ENCODE measurements at places on chromosomes 2 and 18.

- peak; percentile 87 for DNase-seq
Measured at GRCh38 chr2:201860636-201861066, 54.3 kb downstream of the CDK15 start.

DNA sequence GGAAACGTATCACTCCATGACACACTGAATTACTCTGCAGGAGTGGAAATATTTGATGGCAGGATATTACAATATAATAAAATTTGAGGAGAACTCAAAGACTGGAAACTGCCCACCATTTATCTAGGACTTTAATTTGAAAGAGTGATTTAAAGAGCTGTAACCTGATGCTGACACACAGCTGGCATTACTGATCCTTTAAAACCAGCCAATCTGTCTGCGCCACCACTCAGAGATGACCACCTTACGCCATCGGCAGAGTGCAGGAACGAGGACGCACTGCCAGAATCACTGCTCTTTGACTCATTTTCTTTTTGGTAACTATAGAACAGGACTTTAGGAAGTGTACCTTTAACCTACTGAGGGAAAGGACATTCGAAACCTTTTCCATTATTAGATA is 114.1 kb downstream of the EPB41L3 start:
- DNase-seq = no peak

GRCh38 chr2:174600349-174600748 is 2.7 kb upstream of the WIPF1 start:
- no peak for DNase-seq

- DNase-seq = peak; percentile 70
Measured at GRCh38 chr2:31140151-31140550, 1.9 kb upstream of the GALNT14 start.

- no peak for DNase-seq
Measured at GRCh38 chr2:200847269-200847668, 17.2 kb downstream of the CLK1 start.

DNA sequence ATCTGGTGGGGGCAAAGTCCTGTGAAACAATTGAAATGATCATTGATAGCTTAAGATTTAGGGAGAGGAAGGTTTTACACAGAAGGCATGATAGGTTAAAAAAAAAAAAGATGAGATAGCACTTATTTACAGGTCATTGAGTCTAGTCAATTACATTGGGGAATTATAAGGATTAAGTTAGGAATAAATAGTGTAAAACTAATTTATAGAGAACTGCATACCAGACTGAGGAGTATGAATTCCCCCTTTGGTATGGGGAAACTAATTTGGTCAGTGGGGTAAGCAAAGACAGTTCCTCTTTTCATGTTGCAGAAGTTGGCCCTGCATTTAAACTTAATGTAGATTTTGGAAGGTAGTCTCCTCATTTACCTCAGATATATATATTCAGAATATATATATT is 10.8 kb downstream of the GLS start:
- no peak for DNase-seq

DNA sequence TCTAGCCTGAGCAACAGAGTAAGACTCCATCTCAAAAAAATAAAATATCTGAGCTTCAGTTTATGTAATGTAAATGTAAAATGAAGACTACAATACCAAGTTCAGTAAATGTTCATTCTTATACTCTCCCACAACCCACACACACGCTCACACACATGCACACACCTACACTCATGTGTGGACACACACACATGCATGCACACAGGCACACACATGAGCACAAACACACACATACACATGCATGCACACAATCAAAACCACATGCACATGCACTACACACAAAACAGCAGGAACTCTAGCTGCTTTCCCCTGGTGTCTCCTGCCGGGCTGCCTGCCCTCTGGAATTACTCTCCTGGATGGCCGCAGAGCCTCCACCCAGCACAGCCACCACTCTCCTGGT is 90.6 kb downstream of the GFPT1 start:
- DNase-seq = no peak

GRCh38 chr2:158841850-158842249 is 46.7 kb downstream of the DAPL1 start:
- peak; percentile 77 for DNase-seq

GRCh38 chr2:152523091-152523490 is 188.1 kb downstream of the FMNL2 start:
- peak; percentile 70 for DNase-seq

DNA sequence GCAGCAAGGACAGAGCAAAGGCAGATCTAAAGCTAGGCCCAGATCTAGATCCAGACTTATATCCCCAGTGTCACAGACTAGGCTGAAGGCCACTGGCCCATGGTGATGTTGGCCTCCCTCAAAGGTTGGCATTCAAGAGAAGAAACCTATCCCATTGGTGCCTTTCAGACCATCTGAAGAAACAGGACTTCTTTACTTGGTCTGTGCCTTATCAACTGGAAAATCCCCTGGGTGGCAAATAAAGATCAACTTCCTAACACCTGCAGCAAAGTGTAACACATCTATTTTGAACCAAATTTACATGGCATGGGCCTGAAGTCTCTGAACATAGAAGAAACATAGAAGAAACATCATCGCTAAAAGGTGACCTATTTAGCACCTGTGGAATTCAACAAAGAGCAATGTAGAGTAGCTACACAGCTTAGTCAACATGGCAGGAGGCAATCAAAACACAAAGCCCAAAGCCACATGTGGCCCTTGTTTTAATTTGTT is 35.8 kb downstream of the METTL4 start:
- DNase-seq = no peak

GRCh38 chr2:9417725-9418124 is 5.6 kb downstream of the ITGB1BP1 start:
- no peak for DNase-seq

DNA sequence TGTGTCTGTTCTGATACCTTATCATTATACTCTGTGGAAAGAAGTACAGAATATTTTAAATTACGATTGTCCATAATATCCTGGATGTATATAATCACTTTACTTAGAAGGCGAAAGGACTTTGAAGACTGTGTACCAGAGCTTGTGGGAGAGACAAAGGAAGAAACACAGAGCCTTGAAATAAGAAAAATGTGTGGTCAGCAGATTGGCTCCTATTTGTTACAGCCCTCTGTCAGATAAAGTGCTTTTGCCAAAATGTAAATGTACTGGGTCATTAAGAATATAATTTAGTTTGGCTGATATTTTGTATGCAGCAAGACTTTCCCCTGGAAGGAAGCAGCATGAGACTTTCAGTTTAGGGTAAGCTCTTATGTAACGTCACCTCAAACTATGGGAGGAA is 443.1 kb downstream of the CCDC85A start:
- DNase-seq = no peak

DNA sequence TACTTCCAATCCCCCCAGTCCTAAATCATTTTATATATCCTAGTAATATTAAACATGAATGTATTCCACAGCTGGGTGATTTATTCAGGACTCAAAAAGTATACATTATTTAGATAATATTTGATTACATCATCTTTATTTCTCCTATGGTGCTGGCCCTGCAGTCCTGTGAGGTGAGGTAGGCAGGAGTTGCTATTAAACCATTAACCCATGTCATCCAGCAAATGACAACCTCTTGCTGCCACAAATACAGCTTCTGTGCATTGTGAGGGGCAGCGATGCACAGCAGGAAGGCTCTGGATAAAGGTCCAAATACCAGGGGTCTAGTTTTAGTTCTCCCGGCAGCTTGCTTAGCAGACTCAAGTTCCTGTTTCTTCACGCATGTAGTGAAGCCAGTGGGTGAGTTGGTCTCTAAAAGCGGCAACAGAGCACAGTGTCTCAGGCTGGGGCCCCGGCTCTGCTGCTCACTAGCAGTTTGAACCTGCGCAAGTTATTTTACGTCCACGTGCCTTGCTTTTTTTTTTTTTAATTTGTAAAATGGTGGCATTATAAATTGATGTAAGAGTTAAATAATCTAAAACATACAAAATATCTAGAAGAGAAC is 36.1 kb downstream of the INSIG2 start:
- DNase-seq = no peak

- no peak for DNase-seq
Measured at GRCh38 chr2:10254373-10255188, 48.1 kb upstream of the HPCAL1 start.

DNA sequence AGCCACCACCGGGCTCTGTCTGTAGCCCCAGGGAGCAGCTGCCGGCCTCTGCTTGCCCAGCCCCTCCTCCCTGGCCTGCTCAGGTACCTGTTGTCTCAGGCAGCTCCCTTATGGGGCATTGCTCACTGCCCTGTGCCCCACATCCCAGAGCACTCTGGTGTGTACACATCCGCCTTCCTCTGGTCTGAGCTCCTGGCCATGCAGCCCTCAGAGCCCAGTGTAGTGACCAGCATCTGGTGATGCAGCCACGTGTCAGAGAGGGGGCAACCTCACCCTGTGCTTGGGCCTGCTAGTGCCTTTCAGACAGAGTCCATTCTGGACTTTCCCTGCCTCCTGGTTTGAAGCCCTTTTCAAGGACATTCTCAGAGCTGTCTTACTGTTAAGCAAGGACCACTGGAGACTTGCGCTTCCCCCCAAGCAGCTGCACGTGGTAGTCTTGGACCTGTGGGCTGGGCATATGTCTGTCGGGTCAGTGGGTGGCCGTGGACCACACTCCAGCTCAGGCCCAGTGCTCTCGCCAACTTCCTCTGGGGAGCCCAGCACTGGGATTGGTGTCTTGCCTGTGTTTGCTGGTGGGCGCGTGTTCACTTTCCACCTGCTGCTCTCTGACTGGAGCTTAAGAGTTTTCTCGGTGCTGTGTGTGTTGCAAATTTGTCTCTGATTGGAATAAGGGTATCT is 30.7 kb downstream of the DGKD start:
- no peak for DNase-seq

DNA sequence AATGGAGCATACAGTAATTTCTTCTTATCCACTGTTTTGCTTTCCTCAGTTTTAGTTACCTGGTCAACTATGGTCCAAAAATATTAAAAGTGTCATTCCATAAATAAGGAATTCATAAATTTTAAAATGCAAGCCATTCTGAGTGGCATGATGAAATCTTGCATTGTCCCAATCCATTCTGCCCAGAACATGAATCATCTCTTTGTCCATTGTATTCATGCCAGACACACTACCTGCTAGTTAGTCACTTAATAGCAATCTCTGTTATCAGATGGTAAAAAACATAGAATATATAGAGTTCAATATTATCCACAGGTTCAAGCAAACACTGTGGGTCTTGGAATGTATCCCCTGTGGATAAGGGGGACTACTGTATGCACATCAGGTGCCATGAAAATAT is 872.2 kb upstream of the NXPH2 start:
- no peak for DNase-seq

GRCh38 chr2:20930928-20931327 is 108.0 kb upstream of the LDAH start:
- peak; percentile 89 for DNase-seq

GRCh38 chr2:73700661-73701447 is 36.3 kb downstream of the TPRKB start:
- DNase-seq = no peak

GRCh38 chr2:46518861-46519260 is 39.5 kb downstream of the TMEM247 start:
- no peak for DNase-seq

- DNase-seq = no peak
Measured at GRCh38 chr2:44939106-44940048, 2.1 kb upstream of the SIX3 start.

DNA sequence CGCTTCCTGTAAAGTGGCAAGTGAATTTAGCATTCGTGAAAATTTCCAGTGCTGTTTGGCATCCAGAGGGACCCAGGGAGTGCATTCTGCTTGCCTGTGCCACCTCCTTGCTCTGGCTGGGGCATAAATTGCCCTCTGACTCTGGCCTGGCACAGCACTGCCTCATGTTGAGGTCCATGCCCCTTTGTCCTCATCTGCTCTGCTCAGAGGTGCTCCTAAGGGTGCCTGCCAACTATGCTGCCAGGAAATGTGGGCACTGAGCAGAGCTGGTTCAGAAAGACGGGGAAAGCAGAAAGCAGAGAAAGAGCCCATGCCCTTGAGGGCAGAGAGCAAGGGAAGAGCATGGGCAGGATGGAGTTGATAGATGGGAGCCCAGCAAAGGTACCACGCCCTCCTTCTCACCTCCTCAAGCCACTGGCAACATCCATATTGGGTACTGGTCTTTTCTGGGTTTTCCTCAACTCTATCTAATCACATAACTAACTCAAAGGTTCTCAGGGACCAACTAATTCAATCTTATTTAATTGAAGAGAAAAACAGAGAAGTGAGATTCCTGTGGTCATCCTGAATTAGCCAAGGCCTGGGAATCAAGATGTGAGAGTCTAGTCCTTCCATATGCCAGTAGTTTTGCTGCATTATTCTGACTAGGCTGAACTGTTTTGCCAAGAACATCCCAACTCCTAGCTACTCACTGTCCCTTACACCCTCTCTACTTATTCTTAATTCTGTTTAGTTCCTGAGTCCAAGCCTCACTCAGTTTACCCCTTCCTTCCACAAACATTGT is 441.5 kb upstream of the TNP1 start:
- no peak for DNase-seq

GRCh38 chr18:9722691-9723090 is 14.6 kb downstream of the RAB31 start:
- DNase-seq = no peak

DNA sequence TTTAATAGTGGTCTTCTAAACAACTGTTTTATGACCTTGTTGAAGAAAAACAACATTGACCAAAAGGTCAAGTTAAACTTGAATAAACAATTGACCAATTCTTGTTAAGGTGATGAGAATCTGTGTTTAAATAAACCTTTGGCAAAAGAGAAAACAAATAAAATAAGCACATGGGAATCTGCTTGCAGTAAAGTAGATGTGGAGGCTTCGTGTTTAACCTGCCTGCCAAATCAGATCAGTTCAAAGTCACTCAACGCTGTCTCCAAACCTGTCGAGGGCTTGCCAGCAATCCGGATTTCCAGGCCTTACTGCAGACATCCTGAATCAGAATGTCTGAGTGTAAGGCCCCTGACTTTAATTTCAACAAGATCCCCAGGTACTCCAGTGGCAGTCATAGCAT is 55.1 kb upstream of the AQP4 start:
- no peak for DNase-seq

DNA sequence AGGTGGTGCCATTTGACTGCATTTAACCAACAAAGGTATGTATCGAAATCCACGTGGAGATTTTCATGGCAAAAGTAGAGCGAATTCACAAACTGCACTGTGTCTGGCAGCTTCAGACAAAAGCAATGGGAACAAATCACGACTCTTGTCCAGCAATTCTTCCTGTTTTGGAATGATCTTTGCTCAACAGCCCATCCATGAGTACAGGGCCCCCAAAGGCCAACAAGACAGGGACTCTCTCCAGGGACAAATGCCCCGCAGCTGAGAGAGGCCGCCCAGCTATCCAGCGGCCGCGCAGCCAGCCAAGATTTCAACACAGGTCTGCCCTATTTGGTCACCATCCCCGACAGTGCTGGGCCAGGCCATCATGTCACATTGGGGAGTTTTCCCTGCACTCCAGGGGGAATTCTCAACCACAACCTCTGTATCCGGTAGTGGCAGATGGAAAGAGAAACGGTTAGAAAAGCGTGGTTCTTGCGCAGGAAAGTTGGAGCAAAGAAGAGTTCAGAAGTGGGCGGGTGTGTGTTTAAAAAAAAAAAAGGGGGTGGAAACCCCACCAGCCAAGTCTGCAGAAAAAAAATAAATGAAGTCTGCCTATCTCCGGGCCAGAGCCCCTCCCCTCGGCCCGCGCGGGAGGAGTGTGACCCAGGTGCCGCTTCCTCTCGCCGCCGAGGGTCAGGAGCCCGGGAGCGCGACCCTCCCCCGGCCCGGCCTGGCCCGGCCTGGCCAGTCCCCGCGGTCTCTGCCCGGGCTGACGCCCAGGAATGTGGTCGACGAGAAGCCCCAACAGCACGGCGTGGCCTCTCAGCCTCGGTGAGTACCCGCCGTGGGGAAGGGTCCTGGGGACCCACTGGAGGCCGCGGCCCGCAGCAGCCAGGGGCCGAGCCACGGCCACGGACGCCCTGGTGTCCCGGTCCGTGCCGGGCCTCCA is at the start of gene GYPC:
Gene GYPC, plus strand, starts transcription at position 659 of the 931 bp plus-strand sequence. Its CDS starts 106 bp downstream, at position 765.
- DNase-seq = peak; percentile 60

GRCh38 chr18:49584394-49584793 is 22.5 kb downstream of the LIPG start:
- DNase-seq = no peak
